ENCODE measurements at places on chromosomes 16 and 17.

DNA sequence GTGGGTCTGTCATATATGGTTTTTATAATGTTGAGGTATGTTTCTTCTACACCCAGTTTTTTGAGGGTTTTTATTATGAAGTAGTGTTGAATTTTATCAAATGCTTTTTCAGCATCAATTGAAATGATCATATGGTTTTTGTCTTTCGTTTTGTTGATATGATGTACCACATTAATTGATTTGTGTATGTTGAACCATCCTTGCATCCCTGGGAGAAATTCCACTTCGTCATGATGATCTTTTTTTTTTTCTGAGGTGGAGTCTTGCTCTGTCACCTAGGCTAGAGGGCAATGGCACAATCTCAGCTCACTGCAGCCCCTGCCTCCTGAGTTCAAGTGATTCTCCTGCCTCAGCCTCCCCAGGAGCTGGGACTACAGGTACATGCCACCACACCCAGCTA, 14.0 kb upstream of the TMEM219 start:
- DNase-seq, result no peak
- H3K4me3 ChIP-seq, result no peak overlapping the region
- H3K4me1 ChIP-seq, result no peaks in the 10 kb centered on the region
- H3K36me3 ChIP-seq, result no peaks in the 10 kb centered on the region

- no peaks in the 10 kb centered on the region for H3K36me3 ChIP-seq
- DNase-seq, result no peak
- H3K27me3 ChIP-seq, result no peaks in the 10 kb centered on the region
- H3K4me3 ChIP-seq, result no peak overlapping the region
- no peaks in the 10 kb centered on the region for H3K4me1 ChIP-seq
- H3K27ac ChIP-seq, result no peak overlapping the region
These were observed 17.5 kb upstream of the WFIKKN2 start for GRCh38 chr17:50817838-50818237.

- H3K36me3 ChIP-seq, result no peaks in the 10 kb centered on the region
- H3K27ac ChIP-seq, result no peak overlapping the region
- H3K4me1 ChIP-seq, result no peaks in the 10 kb centered on the region
These were observed 16.7 kb upstream of the CARMIL2 start for GRCh38 chr16:67628216-67628615.

DNA sequence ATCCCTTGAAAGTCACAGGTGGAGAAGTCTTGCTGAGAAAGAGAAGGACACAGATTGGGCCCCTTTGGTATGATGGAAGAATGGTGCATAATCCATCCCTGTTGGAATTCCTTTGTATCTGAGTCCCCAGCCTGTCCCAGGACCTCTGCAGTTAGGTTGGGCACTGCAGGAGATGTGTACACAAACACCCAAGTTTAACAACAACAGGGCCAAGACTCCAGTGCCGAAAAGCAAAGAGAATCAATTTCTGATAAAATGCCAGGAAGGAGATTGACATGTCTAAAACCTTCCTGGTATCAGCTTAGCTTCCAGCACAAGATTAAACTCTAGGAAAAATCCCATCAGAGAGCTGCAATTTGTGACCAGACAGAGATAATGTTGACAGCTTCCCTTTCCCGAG, 32.9 kb downstream of the KATNIP start:
- no peak for DNase-seq
- H3K27me3 ChIP-seq, result no peaks in the 10 kb centered on the region
- no peaks in the 10 kb centered on the region for H3K36me3 ChIP-seq
- no peak overlapping the region for H3K27ac ChIP-seq
- no peaks in the 10 kb centered on the region for H3K4me1 ChIP-seq
- no peak overlapping the region for H3K4me3 ChIP-seq

DNA sequence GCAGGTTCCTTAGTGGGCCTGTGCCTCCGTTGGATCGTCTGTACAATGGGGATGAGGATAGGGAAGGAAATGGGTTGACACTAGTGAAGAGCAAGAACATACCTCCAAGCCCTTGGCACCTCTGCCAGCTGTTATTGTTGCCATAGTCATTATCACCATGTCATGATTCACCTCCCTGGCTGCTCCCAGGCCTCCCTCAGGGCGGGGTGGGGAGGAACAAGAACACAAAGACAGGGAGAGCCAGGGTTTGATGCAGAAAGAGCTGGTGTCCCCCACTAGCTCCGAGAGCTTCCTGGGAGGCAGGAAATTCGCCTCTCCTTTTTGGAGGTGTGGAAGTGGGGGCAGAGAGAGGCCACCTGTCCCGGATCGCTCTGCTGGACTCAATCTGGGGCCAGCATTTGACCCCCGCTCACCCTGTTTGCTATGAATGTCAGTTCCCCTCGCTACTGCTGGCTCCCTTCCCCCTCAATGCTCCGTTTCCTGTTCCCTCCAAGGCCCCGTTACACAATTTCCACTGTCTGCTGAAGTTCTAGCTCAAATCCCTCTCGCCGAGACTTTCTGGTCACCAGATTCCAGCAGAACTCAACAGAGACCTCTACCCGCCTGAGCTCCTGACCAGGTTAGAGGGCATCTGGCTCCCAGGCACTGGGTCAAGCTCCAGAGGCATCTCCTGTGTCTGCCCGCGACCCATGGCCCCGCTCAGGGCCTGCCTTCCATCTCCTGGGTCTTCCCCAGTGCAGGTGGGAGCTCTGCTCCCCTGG, 9.1 kb downstream of the TIMP2 start:
- peak overlapping the region; percentile 77 for H3K27ac ChIP-seq
- H3K4me1 ChIP-seq, result no peaks in the 10 kb centered on the region
- no peak overlapping the region for H3K4me3 ChIP-seq
- H3K36me3 ChIP-seq, result no peaks in the 10 kb centered on the region
- peak; percentile 74 for DNase-seq
- no peaks in the 10 kb centered on the region for H3K27me3 ChIP-seq

- no peaks in the 10 kb centered on the region for H3K36me3 ChIP-seq
- no peaks in the 10 kb centered on the region for H3K27me3 ChIP-seq
- DNase-seq, result no peak
- H3K4me1 ChIP-seq, result peaks cover 27% of the 10 kb centered on the region
- peak overlapping the region; percentile 48 for H3K4me3 ChIP-seq
These were observed 714 bp downstream of the CACNA1H start for GRCh38 chr16:1153480-1154160.

DNA sequence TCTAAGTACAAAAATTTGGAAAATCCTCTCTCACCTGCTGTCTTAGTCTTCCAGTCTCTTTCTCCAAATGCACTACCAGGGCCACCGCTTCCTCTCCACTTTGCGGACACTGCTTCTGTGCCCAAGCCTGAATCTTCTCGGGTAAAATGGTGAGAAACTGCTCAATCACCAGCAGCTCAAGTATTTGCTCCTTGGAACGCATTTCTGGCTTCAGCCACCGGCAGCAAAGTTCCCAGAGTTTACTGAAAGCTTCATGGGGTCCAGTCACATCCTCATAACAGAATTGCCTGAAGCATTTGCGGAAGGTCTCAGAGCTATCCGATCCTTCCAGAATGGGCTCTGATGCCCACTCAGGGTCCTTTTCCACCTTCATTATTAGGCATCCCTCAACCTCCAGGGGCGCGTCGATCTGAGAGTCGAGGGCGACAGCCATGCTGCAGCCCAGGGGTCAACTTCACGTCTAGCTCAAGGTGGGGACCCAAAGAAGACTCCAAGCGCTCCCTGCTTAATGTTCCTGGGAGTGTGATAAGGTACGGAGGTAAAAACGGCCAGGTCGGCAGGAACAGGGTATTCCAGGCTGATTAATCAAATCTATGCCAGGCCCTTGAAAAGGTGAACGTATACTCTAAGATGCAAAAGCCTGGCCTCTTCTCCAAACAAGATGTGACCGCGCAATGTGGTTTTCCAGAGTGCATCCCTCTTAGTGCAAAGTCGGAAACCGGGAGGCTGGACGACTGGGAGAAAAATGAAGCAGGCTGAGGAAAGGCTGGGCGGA, 763 bp downstream of the ZKSCAN2 start:
- no peaks in the 10 kb centered on the region for H3K27me3 ChIP-seq
- H3K27ac ChIP-seq, result peak overlapping the region; percentile 98
- H3K4me3 ChIP-seq, result peak overlapping the region; percentile 90
- H3K36me3 ChIP-seq, result no peaks in the 10 kb centered on the region
- H3K4me1 ChIP-seq, result peaks cover 10% of the 10 kb centered on the region
- peak; percentile 50 for DNase-seq

DNA sequence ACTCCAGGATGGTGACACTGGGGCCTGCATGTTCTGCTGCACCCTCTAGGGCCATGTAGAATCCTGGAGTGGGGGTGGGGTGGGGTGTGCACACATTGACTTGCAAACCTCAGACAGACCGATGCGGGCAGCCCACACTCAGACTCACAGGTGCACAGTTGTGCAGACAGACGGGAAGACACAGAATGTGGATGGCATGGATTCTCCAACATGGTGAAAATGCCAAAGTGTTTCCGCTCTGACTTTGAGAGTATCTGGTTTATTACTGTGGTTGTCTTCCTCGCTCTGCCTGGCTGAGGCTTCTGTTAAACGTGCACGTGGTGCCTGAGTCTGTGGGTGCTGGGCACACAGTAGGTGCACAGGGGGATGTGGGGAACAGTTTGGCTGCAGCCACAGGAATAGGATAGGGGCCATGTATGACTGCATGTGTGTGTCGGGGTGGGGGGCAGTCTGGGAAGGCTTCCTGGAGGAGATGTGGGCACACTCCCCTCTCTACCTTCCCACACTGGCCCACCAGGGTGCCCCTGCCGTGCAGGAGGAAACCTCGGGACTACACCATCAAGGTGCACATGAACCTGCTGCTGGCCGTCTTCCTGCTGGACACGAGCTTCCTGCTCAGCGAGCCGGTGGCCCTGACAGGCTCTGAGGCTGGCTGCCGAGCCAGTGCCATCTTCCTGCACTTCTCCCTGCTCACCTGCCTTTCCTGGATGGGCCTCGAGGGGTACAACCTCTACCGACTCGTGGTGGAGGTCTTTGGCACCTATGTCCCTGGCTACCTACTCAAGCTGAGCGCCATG, 9.0 kb upstream of the ADGRG3 start:
- H3K27me3 ChIP-seq, result no peaks in the 10 kb centered on the region
- H3K36me3 ChIP-seq, result no peaks in the 10 kb centered on the region
- H3K4me1 ChIP-seq, result no peaks in the 10 kb centered on the region
- H3K4me3 ChIP-seq, result no peak overlapping the region
- H3K27ac ChIP-seq, result no peak overlapping the region

GRCh38 chr17:79874329-79874981, 35.2 kb upstream of the CBX4 start:
- H3K27me3 ChIP-seq, result no peaks in the 10 kb centered on the region
- no peak overlapping the region for H3K4me3 ChIP-seq
- H3K36me3 ChIP-seq, result no peaks in the 10 kb centered on the region
- peak; percentile 60 for DNase-seq
- no peaks in the 10 kb centered on the region for H3K4me1 ChIP-seq
- H3K27ac ChIP-seq, result no peak overlapping the region

- no peak for DNase-seq
- no peak overlapping the region for H3K4me3 ChIP-seq
- no peaks in the 10 kb centered on the region for H3K27me3 ChIP-seq
- no peaks in the 10 kb centered on the region for H3K36me3 ChIP-seq
- peak overlapping the region; percentile 13 for H3K27ac ChIP-seq
- peaks cover 5% of the 10 kb centered on the region for H3K4me1 ChIP-seq
These were observed 5.6 kb upstream of the CCL2 start for GRCh38 chr17:34249478-34249877.

DNA sequence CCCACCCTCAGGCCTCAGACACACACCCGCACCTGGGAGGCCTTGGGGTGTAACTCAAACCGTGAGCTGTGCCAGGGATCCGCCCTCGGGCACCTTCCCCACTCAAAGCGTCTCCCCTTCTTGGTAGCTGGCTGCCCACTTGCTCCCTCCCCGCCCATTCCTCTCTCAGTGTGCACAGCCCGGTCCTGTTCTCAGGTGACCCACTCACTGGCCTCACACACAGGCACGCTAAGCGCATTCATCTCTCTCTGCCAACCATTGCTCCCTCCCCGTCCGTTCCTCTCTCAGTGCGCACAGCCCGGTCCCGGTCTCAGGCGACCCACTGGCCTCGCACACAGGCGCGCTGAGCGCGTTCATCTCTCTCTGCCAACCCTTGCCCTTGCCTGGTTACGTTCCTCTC, 20.8 kb downstream of the WDR45B start:
- DNase-seq, result no peak
- H3K27ac ChIP-seq, result no peak overlapping the region
- no peak overlapping the region for H3K4me3 ChIP-seq

- peaks cover 22% of the 10 kb centered on the region for H3K36me3 ChIP-seq
- no peak overlapping the region for H3K4me3 ChIP-seq
- peak overlapping the region; percentile 17 for H3K27ac ChIP-seq
These were observed 4.6 kb downstream of the COG7 start for GRCh38 chr16:23448392-23448791.

DNA sequence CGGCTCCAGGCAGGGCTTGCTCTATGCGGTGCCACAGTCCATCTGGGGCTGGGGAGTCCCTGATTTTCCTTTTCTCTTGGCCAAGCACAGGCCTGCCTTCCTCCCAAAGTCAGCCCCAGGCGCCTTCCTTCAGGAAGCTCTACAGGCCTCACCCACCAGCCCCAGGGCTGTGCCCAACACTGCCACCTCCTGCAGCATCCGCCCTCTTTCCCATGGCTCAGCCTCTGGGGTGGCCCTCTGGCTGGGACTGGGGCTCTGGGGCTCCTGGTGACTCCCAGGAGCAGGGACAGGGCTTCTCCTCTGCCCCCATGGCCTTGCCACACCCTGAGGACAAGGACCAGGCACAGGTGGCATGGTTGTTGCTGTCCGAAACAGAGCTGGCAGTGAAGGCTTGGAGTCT, 817 bp downstream of the ITGB4 start:
- H3K36me3 ChIP-seq, result no peaks in the 10 kb centered on the region
- H3K4me1 ChIP-seq, result peaks cover 19% of the 10 kb centered on the region
- H3K4me3 ChIP-seq, result peak overlapping the region; percentile 71
- H3K27ac ChIP-seq, result no peak overlapping the region
- DNase-seq, result peak; percentile 75

DNA sequence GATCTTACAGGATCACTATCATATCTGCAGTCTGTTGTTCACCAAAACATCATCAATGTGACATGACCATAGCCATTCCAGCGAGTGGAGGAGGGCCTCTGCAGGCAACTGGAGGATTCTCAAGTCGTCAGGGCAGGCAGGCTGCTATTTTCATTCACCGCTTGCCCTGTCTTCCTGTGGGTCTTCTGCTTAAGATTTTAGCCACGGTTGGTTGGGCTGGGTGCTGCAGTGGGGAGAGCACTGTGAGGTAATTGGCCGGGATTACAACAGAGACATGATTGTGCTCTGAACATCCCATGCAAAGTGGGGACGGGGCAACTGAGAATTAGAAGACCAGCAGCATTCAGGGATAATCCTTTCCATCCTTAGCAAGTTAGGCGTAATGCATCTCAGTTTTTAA, 245.9 kb downstream of the CPPED1 start:
- H3K4me1 ChIP-seq, result no peaks in the 10 kb centered on the region
- H3K36me3 ChIP-seq, result no peaks in the 10 kb centered on the region
- H3K27me3 ChIP-seq, result no peaks in the 10 kb centered on the region

DNA sequence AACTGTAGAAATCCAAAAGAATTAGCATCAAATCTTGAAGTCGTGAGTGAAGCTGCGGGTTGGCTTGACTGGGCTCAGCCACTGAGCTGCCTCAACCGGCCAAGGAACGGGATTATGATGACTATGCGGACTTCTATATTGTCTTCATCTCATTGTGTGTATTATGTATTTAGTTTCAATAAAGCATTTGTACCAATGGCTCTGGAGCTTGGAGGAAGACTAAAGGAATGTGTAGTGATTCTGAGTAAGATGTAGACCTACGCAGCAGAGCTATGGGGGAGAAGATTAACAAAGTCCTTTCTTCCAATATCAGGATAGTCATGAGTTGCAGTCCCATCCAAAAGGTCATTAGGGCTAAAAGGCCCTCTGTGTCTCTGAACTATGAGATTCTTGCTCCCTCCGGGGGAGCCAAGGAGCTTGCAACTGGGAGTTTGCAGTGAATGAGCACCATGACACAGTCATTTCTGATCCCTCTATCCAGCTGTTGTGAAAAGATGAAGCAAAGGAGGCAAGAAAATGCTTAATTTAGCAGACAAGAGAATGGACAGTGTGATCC, 8.3 kb downstream of the EME1 start:
- no peaks in the 10 kb centered on the region for H3K27me3 ChIP-seq
- no peak for DNase-seq
- H3K4me3 ChIP-seq, result no peak overlapping the region

All from Peyer's patch (tissue), 4 donors.